ENCODE measurements at places on chromosomes 5 and 9.

DNA sequence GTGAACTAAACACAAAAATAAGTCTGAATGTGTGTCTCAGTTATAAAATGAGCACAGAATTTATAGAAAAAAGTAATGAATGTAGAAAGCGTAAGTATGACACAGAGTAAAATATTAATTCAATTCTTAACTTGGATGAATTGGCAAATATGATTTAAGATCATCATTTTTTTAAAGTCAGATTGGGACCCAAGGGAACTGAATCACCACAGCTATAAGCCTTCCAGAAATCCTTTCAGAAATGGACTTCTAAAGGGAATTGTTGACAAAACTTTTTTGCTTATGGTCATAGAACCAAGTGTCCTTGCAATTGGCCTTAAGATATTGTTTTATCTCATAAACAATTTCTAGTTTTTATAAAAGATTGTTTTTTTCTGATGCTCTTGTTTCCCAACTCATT is 495.1 kb upstream of the DAB2 start:
- DNase-seq, result no peak

DNA sequence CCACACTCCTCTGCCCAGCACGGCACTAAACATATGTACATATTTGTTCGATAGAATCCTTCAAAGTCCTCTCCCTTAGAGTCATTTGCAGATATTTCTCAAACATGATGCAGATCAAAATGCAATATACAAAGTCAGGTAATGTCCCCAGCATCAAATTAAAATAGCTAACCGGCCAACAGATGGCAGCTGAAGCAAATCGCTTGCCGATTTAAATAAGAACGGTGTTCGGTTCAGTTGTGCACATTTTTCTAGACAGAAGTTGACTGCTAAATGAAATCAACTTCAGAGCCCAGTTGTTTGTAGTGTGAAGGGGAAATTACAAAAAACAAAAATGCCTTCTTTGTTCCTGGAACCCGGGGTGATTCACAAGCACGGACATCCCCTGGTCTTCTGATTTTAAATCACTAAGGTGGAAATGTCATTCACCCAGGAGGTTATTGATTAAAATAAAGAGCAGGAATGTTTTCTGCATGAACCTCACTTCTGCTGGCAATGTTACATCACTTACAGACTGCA is 219.2 kb downstream of the EBF1 start:
- DNase-seq, result no peak

DNA sequence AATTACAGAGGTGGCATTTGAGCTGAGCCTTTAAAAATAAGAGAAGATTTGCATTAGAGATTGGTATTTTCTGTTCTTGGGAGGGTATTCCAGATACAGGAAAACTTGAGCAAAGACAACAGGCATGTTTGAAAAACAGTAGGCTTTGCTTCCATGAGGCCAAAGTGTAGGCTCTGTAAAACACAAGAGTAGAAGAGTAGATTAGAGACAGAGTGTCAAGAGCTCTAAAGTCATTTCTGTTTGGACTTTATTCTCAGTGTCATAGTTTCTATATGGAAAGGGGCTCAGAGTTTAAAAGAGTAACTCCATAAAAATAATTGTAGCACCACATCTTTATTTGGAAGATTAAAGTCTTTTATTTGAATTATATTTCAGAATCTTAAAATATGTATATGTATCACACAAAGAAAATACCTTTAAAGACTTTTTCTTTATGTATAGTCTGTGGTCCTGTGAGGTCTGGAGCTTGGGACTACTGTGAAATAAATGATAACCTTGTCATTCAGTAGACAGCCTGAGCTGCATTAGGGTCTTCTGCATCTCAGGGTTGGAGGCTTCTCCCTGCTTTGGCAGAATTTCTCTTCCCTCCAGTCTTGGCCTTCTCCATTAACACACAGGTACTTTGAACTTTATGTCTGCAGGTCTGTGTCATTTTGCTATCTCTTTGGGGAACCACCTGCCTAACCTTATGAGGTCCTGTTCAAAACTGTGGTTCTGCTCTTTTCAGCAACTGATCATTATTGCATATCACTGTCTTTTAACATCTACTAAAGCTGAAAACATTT is 73.6 kb downstream of the ZSWIM6 start:
- DNase-seq, result no peak

- DNase-seq, result no peak
Observed at GRCh38 chr5:35136386-35136785, 88.6 kb upstream of the AGXT2 start.

GRCh38 chr9:126986506-126986951 is 71.9 kb downstream of the RALGPS1 start:
- no peak for DNase-seq

- peak; percentile 66 for DNase-seq
Observed at GRCh38 chr5:115838885-115839518, 2.4 kb downstream of the ATG12 start.

- DNase-seq, result no peak
Observed at GRCh38 chr5:18850216-18850615, 1137.8 kb downstream of the CDH18 start.

GRCh38 chr5:72494623-72495124 is 12.5 kb downstream of the ZNF366 start:
- no peak for DNase-seq

DNA sequence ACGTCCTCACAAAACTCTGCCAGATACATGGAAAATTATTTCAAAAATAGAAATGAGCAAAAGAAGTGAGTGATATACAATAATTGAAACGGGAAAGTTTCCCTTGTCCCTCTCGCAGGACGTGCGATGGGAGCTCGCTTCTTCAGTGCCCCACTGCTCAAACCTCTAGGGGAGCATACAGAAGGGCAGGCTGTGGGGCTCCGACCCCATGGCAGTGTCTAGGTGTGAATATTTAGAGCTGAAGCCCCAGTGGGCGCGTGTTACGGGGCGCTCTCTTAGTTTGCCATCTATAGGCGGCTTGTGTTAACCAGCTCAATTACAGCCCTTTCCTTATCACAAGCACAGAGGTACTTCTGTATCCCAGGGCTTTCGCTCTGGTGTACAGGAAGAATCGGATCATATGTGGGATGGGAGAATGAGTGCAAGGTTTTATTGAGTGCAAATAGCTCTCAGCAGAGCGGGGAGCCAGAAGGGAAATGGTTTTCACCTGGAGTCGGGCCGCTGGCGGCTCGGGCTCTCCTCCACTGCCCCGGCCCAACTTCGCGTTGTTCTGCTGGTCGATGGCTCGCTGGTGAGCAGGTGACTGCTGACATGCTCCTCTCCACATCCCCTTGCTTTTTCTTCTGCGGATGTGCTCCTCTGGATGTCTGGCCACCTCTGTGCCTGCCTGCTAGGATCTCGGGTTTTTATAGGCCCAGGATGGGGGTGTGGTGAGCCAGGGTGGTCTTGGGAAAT is 334.0 kb upstream of the PTPRD start:
- DNase-seq, result no peak

DNA sequence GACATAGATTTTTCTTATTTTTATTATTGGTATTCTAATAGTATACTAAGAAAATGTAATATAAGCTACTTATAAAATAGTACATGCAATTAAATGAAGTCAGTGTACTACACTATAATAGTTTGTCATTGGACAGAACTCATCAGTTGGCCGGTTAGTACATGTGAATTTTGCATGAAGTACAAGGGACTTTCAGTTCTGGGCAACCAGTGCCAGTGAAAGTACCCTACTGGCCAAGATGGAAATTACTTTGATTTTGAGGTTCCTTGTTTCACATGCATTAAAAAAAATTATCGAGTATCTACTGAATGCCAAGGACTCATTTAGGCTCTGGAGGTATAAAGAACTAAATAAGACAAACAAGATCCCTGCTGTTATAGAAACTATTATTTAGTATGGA is 213.4 kb upstream of the ELL2 start:
- DNase-seq, result peak; percentile 16

GRCh38 chr9:117407436-117408022 is 7.3 kb downstream of the ASTN2 start:
- DNase-seq, result no peak

- DNase-seq, result no peak
Observed at GRCh38 chr5:61626639-61627282, 294.7 kb downstream of the ZSWIM6 start.

- DNase-seq, result no peak
Observed at GRCh38 chr9:7086389-7086788, 328.6 kb downstream of the KDM4C start.

DNA sequence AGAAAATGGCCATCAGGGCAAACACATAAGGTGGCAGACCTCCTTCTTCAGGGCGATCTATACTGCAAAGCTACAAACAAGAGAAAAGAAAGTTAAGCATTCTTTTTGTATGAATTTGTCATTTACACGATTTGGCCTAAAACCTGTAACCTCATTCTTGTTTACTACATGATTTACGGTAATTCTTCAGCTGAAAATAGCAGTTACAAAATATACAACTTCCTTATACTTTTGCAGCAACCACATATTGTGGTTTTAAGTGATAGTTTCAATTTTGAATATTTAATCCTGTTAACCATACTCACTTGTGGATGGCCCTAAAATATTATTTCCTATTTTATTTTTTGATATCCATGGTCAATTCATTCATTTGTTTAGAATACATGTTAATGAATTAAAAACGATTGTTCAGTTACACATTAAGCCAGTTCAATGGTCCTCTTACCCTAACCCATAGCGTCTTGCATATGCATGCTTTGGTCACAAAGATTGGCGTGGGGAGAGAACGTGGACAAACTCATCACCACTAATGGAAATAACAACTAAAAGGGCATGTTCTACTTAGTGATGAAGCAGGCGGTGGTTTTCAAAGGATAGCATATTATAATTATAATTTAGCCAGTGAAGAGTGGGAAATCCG is 16.6 kb downstream of the TUT7 start:
- no peak for DNase-seq

DNA sequence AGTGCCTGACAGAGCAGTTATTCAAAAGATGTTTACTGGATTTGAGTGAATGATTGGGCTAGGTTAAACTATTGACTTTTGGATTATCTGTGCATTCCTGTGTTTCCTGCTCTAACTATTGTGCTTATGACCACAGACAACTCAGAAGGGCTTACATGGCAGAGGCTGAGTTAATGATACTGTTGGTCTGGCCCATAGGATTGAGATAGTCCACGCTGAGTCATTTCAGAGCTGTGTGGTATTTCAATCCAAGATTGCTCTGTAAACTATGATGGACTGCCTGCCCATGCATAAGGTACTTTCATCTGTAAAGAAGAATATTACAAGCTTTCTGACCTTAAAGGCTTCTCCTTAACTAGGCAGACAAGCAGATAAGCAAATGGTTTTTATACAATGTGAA is 49.1 kb upstream of the SLIT3 start:
- no peak for DNase-seq

GRCh38 chr9:76592091-76592973 is 133.3 kb downstream of the GCNT1 start:
- no peak for DNase-seq

DNA sequence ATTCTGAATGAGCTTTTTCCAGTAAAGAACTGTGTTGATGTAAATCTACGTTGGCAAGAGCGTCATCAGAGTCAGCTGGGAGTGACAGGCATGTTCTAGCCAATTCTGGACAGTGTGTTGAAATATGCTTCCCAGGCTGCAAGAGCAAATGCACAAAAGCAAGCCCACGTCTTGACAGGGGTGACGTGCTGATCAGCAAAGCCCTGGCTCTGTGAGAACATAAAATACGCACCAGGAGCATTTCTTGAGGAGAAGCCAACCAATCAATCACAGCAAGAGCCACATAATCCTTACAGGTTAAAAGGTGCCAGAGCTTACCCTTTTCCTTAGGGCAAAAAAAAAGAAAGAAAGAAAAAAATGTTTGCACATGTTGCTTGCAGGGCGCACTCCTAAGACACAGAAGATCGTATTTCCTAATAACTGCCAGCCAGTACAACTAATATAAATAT is 148.1 kb downstream of the PDE4D start:
- no peak for DNase-seq

- DNase-seq, result no peak
Observed at GRCh38 chr5:107809201-107810034, 138.7 kb upstream of the EFNA5 start.

- no peak for DNase-seq
Observed at GRCh38 chr9:8871396-8871795, 1071.8 kb upstream of the DMAC1 start.

DNA sequence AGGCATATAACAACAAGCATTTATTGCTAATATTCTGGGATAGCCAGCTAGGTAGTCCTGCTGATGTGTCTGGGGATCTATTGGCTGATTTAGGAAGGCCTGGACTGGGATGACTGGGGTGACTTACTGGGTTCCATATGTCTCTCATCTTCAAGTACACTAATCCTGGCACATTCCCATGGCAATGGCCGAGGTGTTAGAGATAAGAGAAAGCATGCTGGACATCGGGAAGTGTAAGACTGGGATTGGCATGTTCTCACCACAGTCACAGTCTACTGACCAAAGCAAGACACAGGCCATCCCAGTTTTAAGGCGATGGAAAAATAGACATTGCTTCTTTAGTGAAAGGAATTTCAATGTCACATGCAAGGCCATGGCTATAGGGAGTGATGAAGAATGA is 29.7 kb downstream of the F2R start:
- no peak for DNase-seq

- no peak for DNase-seq
Observed at GRCh38 chr9:122562134-122562760, 9.3 kb downstream of the OR1N2 start.

DNA sequence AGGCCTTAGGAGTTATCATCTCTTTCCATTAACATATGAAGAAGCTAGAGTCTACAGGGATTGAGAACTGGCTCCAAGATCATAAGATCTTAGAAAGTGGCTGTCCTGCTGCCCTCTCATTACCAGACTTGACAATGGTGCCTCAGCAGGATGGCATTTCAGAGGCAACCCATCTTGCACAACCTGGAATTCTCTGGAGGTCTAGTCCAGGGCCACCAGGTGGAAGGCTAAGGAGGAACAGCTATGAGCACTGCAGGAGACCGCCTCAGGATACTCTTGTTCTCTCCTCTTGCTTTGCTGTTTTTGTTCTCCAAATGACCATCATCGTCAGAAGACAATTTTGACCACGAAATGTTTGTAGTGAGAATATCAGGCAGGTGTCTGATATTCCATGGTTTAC is 322.6 kb downstream of the FBXL17 start:
- no peak for DNase-seq

DNA sequence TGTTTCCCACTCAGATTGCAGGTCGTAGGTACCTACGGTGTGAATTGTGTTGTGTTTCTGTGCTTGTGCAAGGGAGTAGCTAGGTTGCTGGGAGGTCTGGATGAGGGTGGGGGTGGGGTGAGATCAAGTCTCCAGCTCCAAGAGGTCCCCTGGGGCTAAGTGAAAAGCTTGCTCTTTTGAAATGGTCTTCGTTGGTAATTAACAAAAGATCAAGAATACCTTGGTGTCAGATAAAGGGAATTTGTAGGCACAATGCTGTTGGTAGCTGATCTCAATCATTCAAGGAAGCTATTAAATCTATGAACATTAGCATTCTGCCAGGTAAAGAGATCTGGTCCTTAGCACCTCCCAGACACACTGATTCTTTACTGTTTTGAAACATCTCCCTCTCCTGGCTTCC is 928 bp upstream of the PCDHGC4 start:
- DNase-seq, result no peak

Measured in germinal center (tissue), 1 donor.